ENCODE measurements at places on chromosomes 2 and 18.

DNA sequence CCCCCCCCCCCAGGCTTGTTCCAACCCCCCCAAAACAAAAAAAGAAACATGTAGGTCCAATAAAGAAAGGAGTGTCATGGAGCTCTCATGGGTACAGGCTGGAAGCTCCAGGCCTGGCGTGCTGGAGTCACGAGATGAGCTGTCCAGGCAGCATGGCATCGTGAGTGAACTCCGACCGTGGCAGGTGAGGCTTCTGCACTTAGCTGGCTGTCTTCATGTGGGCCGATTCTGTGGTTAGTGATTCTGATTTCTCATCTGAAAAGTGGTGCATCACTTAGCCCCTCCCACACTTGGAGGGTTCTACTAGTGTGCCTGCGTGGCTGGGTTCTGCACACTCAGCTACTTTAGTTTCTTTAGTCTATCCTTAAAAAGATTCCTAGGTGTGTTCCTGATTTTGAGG, 126.4 kb upstream of the MGAT5 start:
- peak; percentile 50 for DNase-seq

DNA sequence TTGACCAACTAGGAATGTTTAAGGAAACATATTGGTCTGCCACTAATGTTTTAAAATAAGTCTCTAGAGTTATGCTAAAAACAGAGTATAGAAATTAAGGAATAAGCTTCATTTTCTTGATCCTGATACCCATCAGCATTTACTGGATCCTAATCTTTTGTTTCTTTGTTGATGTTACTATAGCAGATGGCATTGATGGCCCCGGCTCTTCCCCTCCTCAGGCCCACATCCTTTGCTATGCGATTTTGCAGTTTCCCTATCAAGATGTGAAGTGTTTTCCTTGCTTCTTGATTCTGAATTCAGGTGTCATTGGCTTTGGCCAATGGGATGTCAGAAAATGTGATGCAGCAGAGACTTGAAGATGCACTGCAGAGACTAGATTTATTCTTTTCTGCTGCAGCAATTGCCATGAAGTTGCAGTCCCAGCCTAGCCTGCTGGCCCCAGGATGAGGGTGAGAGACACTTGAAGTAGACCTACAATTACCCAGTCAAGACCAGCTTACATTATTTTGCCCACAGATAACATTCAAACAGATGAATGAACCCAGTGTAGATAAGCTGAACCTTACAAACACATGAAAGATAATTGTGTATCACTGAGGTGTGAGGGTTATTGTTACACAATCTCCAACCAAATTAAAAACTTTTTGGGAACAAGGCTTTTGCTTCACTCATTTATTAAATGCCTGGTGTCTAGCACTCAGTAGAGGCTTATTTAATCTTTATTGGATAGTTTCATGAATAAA, 115.2 kb upstream of the ITGA4 start:
- no peak for DNase-seq

DNA sequence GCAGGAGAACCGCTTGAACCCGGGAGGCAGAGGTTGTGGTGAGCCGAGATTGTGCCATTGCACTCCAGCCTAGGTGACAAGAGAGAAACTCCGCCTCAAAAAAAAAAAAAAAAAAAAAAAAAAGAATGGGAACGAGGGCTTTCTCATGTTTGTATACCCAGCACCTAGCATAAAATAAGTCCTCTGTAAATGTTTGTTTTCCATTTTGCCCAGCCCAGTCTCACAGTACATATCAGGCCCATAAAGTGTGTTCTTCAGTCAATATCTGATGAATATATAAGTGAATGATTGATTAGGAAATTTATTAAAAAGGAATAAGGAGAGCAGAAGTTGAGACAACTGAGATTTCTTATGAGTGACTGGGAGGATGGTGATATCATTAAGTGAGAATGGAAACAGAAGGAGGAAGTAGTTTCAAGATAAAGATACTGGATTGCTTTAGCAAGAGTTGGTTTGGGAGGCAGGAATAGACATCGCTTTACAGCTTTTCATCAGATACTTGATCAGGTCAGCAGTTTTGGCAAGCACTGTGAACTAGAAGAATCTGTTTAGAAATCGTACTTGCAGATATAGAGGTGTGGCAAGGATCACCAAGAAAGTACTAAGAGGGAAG, 327.5 kb downstream of the KIAA1328 start:
- no peak for DNase-seq

GRCh38 chr18:77648411-77648810, 398.8 kb downstream of the GALR1 start:
- DNase-seq, result no peak

DNA sequence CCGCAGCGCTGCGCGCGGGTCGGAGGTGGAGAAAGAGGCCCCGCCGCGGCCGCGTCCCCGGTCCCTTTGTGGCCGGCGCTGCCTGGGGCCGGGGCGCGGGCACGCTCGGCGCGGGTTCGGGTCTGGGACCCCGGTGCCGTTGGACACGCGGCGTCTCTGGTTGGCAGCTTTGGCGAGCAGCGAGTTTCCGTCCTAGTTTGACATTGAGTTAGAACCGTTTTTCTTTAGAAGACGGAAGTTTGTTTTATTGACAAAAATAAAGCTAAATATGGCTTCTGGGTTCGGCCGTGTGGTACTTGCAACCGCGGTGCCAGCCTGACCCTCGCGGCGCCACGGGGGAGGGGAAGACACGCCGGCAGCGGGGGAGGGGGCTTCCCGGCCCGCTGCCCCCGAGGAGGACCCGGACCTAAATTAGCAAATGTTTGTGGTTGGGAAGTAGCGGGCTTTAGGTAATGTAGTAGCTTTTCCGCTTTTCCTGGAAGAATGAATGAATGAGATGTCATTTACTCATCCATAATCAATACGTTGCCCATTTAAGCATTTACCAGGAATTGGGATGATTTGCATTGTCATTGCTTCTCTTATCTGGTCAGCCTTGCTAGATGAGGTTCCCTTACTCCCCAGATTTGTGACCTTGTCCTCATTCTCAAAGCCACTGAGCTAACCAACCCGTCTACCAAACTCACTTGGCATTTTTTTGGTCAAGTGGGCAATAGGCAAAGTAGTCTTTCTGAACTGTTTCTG, 530 bp downstream of the GALNT1 start:
- DNase-seq, result no peak

- DNase-seq, result no peak
Observed at GRCh38 chr2:209532321-209532720, 108.5 kb downstream of the MAP2 start.

- no peak for DNase-seq
Observed at GRCh38 chr2:15435474-15435873, 125.7 kb downstream of the NBAS start.

- no peak for DNase-seq
Observed at GRCh38 chr2:29519338-29519925, 402.0 kb downstream of the ALK start.

- no peak for DNase-seq
Observed at GRCh38 chr18:79508565-79509535, 113.1 kb downstream of the NFATC1 start.

DNA sequence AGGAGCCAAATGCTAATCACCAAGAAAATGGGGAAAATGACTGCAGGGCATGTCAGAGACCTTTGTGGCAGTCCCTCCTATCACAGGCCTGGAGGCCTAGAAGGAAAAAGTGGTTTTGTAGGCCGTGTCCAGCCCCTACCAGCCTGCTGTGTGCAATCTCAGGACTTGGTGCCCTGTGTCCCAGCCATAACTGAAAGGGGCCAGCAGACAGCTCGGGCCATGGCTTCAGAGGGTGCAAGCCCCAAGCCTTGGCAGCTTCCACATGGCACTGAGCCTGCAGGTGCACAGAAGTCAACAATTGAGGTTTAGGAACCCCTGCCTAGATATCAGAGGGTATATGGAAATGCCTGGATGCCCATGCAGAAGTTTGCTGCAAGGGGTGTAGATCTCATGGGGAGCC, 391.2 kb upstream of the FSIP2 start:
- DNase-seq, result no peak

DNA sequence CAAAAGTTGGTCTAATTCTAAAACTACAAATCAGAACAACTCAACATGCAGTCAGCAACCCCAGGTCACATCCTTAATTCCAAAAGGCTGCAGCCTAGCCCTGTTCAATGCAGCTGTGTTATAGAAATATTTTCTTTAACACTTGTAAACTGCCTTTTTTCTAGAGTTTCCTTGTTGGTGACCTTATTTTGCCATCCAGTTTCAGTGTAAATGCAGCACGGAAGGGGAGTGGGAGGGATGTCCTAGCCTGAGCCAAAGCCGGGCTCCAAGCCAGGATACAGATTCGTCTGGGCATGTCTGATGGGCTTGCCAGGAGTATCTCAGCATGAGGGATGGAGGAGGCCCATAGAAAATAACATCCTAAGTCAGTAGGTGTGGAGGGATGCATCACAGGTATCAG, 17.7 kb upstream of the SP3 start:
- DNase-seq, result no peak

DNA sequence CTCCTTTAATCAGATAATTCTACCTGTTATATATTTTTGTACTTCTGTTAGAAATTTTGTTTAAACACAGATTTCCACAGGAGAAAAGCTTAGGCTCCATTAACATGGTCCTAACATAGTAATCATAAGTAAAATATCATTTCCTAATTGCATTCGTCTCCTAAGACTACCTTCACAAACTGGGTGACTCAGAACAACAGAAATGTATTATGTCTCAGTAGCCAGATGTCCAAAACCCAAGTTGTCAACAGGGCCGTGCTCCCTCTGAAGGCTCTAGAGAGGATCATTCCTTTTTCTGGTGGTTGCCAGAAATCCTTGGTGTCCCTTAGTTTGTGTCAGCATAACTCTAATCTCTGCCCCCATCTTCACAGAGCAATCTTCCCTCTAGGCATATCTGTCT, 5.4 kb downstream of the FBXO15 start:
- no peak for DNase-seq

DNA sequence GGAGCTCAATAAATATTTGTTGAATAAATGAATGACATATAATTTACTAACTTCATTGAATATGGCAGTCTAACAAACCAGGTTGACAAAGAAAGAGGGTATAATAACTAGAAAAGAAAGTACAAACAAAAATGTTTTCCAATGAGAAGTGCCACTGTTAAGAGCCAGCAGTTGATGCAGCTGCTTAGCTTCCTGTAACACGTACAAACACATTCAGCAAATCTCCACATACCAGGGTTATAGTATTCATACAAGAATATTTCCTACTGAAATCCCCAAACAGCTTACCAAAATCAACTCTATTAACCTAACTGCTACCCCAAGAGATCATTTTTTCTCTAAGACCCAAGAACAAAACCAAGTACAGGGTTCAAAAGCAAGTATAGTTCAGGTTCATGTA, 77.7 kb downstream of the THADA start:
- DNase-seq, result no peak

DNA sequence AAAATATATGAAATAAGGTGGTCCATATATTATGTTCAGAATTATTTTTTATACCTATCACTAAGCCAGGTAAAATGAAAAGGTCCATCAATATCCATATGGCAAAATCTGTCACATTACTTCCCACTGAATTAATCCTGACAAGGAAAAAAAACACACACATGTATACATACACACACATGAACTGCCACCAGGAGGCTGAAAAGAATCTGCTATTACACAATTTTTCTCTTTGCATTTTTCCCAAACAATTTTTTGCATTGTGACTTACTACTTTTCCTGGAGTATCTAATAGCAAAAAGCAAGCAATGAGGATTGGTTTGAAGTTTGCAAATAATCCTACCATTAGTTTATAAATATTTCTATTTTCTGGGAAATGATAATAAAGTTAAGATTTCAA, 128.2 kb upstream of the CD226 start:
- no peak for DNase-seq

DNA sequence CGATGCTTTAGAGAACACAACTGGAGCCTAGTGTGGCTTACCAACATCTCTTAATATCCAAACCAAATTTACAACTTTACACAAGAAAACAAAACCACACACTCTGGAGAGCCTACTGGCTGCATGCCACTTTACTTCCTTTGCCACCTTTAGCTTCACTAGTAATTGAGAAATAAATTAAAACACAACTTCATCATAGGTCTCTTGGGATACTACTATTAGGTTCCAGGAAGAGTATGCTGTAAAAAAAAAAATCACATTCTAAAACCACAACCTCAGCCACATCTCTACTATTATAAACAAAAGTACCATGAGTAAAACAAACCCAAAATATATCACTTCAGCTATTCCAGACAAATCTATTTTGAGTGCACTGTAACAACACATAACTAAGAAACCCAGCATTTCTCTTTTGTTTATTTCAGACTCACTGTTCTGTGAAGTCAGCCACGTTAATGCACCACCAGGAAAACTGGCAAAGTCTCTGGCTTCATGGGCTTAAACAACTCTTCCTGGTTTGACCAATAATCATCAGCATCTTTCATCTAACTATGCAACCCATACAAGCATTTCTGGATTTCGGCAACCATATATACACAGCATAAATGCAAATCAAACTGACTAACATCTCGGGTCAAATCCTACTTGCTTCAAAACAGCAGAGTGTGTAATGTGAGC, 59.1 kb downstream of the REV1 start:
- no peak for DNase-seq

DNA sequence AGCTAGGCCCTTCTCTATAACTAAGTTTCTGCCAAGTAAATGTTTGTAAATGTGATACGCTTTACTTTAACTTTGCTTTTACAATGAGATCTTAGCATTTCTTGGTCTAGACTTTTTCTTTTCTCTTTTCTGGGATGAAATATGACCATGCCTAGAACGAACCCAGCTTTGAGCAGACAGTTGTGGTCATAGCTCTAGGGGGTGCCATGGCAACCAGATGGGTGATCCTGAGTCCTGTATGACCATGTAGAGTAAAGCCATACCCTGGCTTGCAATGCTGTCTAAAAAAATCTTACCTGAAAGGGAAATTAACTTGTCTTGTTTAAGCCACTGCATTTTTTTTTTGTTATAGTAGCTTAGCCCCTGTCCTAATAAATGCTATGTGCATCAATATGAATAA, 956.3 kb downstream of the SLC4A3 start:
- no peak for DNase-seq

DNA sequence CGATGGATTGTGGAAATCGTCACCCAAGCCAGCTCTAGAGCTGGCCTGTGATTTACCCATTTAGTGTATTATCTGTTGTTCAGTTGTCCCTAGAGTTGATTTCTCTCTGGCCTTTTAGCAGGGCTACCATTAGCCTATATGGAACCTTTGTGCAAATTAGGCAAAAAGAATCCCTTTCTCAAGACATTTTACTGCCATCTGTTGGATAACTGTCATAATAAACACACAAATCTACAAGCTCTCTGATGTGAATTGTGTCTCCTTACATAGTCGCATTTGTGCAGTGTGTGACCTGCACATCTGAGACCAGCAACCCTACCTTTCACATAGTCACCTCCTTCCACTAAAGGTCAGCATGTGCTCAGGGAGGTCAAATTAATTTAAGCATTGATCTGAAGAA, 34.0 kb downstream of the LOXHD1 start:
- DNase-seq, result no peak

- peak; percentile 32 for DNase-seq
Observed at GRCh38 chr18:5238371-5238976, 41.4 kb upstream of the AKAIN1 start.

- DNase-seq, result no peak
Observed at GRCh38 chr2:193409951-193410350, 1215.2 kb upstream of the TMEFF2 start.

- no peak for DNase-seq
Observed at GRCh38 chr18:49597157-49597931, 35.5 kb downstream of the LIPG start.

All from T-helper 2 cell (primary cell).